C1 segment of cervical spinal cord (tissue), 14 donors: ENCODE measurements at places on chromosomes 11 and 22.

DNA sequence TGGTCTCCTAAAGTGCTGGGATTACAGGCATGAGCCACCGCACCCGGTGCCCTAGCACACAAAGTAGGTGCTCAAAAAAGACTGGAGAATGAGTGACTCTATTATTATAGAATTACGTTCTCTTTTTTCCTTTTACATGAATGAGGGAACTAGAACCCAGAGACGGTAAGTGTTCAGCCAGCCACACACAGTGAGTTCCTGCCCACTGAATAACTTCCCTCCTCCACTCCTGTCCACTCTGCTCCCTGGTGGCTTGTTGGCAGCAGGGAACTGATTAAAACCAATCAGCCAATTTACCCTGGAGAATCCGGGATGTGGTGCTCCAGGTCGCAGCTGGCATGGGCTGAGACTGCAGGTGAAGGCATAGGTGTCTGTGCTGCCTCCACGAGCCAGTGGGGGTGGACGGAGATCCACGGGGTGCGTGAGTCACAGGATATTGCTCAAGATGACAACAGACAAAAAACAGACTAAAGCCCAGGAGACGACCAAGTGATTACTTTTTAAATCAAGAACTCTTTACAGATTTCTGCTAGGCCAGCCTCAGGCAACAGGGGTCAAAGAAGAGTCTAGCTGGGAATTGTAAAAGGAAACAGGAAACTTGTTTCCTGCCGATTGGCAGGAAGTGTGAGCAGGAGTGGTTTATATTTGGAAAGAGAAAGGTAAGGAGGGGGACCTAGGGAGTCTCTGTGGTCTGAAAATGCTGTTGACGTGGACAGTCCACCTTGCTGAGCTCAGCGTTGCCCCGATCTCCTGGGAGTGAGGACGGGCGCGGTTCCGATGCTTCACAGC, 95.2 kb upstream of the TP53I11 start:
- DNase-seq: no peak

- DNase-seq: no peak
Measured at GRCh38 chr11:31764261-31764660, 46.9 kb downstream of the PAX6 start.

- no peak for DNase-seq
Measured at GRCh38 chr11:58771458-58771855, 39.7 kb upstream of the GLYAT start.

- no peak for DNase-seq
Measured at GRCh38 chr11:76280151-76280881, 74.0 kb upstream of the WNT11 start.

DNA sequence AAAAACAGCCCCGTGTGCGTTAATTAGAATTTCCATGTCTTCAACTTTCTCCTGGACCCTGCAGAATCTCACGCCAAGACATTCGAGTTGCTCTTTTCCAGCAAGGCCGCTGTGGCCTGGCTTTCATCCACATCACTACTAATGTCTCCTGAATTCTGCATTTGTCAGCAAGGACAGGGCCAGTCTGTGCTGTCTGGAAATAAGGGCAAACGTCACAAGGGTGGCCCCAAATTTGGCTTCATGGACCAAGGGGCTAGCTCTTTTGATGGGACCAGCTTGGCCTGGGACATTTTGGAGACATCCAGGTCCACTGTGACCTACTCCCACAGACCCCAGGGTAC, 33.4 kb downstream of the KCNQ1OT1 start:
- no peak for DNase-seq

- DNase-seq: no peak
Measured at GRCh38 chr22:41360126-41360525, 21.6 kb upstream of the TEF start.

DNA sequence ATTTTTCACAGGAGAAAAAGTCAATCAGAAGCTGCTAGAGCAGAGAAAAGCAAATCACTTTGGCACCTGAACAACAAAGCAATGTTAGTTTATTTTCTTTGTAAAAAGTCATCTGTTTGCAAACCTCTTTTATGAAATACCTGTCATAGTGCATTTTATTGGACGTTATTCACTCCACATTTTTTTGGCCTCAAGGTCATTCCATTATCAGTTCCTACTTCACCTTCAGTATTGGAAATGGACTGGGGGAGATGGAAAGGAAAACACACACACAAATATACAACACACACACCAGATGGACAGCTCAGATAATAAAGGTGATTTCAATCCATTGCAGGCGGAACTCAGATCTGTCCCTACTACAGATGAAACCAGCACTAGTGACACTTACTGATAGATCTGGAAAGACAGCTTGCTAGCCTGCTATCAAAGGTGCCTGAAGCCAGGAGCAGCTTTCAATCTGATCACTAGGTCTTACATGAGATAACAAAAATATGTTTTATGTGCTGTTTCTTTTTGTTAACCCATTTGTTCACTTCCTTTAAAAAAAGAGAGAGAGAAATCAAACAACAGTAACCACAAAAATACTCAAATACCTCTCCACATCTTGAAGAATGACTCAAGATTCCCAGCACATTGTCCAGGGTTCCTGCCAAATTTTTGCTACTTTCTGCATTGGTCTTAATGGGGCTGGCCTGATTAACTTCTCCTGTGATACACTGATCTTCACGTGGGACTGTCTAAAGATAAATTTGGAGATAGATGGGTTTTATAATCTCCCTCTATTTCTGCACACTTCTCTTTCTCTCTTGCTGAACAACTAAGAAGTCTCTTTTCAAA, 844.3 kb upstream of the TENM4 start:
- DNase-seq: no peak

- DNase-seq: no peak
Measured at GRCh38 chr11:128522943-128523518, 64.3 kb downstream of the ETS1 start.

GRCh38 chr11:26992031-26992541, 1.8 kb upstream of the FIBIN start:
- no peak for DNase-seq

- DNase-seq: no peak
Measured at GRCh38 chr11:95660038-95660437, 129.5 kb downstream of the FAM76B start.

DNA sequence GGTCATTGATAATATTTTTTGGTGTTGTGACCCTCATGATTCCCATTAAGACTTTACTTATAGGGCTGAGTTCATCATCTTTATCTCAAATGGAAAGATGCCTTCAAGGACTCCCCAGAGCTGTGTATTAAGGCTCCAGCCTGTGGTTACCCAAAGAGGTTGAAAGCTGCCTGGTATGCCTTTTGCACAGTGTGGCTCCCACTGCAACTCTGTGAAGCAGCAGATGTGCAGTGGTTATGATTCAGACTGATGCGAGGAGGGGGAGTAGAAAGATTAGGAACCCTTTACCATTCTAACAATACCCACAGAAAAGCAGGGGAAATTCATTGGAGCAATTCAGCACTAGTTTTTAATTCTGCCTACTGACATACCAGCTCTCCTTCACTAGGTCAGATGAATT, 560.0 kb downstream of the INSC start:
- DNase-seq: no peak

GRCh38 chr11:116421529-116422185, 351.1 kb downstream of the BUD13 start:
- DNase-seq: no peak

DNA sequence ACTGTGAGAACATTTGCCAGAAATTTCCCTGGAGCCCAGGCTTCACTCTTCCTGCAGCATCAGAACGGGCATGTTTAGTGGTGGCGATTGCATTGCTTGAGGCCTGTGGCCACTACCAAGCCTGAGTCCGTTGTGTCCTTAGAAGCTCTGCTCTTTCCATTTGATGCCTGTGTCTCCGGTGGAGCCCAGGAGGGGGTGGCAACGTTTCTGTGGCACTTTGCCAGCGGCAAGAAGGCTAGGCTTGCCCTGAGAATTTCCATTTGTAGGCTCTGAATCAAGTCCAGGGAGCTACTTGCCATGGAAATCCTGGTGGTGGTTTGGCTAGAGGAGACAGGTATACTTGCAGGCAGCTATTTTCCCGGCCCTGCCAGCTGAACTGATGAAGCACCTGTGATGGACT, 47.1 kb downstream of the ADAMTS8 start:
- DNase-seq: no peak

DNA sequence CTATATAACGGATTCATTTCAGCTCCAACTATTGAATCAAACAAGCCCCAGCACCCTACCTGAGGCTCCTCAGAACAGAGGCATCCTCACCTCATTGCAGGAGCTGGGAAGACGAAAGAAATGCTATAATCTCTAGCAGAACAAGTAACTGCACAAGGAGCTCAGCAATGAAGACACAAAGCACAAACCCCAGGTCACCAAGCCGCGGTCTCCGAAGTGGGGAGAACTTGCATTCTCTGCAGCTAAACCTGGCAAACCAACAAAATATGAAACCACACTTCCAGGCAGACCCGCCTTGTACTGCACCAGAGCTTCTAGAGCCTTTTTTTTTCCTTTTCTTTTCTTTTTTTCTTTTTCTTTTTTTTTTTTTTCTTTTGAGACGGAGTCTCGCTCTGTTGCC, 21.8 kb upstream of the CD5 start:
- no peak for DNase-seq

DNA sequence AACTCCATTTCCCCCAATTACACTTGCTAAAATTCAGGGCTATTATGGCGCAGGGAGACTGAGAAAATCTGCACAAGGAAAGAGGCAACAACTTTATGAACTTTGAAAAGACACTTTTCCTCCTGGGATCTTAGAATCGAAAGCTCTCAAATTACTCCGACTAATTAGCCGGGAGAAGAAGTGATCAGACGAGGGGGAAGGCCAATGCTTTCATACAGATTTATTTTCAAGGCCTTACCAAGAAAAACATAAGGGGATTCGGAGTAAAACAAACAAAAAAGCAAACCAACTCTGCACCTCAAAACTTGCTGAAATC, 1.6 kb downstream of the PAX6 start:
- no peak for DNase-seq

DNA sequence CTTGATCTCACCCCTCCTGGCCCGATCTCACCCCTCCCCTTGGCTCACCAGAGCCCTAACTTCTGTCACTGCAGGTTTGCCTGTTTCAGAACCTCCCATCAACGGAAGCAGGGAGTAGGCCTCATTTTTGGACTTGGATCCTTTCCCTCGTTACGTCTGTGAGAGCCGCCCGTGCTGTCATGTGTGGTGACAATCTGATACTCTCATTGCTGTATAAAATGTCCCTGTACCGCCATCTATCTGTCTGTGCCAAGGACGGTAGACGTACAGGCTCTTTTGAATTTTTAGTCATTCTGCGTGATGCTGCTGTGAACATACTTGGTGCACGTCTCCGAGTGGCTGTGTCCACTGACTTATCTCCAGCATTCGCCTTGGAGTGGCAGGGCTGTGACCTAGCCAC, 1163.1 kb downstream of the BRD1 start:
- no peak for DNase-seq

- DNase-seq: no peak
Measured at GRCh38 chr11:61833471-61833870, 5.4 kb downstream of the FADS2 start.

GRCh38 chr11:19258641-19259230, 18.0 kb upstream of the E2F8 start:
- no peak for DNase-seq

- no peak for DNase-seq
Measured at GRCh38 chr22:27903805-27904473, 15.1 kb downstream of the PITPNB start.

GRCh38 chr22:42297778-42298177, 27.3 kb upstream of the TCF20 start:
- no peak for DNase-seq

- DNase-seq: no peak
Measured at GRCh38 chr11:100908746-100909145, 220.9 kb downstream of the PGR start.

DNA sequence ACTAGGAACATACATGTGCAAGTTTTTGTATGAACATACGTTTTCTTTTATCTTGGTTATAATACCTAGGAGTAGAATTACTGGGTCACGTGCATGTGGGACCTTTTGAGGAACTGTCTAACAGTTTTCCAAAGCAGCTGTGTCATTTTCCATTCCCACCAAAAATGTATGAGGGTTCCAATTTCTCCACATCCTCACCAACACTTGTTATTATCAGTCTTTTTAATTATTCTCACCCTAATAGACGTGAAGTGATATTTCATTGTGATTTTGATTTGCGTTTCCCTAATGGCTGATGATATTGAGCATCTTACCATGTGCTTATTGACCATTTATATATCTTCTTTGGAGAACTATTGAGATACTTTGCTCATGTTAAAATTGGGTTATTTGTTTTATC, 162.1 kb downstream of the CHST1 start:
- no peak for DNase-seq

DNA sequence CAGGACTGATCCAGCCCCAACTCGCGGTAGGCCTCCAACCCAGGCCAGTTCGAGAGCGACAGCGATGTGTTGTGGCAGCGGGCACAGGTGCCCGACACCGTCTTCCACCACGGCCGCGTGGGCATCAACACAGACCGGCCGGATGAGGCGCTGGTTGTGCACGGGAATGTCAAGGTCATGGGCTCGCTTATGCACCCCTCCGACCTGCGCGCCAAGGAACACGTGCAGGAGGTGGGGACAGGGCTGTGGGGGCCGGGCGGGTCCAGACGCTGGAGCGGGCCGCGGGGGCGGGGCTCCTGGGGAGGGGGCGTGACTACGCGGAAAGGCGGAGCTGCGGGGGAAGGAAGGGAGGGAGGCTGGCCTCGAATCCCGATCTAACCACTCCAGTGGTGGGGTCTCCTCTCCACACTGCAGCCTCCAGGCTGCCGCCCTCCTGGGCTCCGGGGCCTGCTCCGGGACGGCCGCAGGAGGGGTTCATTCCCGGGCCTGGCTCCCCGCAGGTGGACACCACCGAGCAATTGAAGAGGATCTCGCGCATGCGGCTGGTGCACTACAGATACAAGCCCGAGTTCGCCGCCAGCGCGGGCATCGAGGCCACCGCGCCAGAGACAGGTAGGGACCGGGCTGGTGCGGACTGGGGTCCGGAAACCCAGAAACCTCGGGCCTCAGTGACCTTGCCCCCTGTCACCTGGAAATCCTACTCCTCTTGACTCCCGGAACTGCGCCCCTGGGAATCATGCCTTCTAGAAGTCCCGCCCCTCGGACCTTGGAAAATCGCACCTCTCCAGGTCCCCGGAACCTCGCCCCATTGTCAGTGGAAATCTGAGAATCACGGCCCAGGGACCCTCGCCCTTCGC, 14.9 kb downstream of the TMEM258 start:
- DNase-seq: no peak

GRCh38 chr11:35142481-35143075, 3.6 kb downstream of the CD44 start:
- no peak for DNase-seq

DNA sequence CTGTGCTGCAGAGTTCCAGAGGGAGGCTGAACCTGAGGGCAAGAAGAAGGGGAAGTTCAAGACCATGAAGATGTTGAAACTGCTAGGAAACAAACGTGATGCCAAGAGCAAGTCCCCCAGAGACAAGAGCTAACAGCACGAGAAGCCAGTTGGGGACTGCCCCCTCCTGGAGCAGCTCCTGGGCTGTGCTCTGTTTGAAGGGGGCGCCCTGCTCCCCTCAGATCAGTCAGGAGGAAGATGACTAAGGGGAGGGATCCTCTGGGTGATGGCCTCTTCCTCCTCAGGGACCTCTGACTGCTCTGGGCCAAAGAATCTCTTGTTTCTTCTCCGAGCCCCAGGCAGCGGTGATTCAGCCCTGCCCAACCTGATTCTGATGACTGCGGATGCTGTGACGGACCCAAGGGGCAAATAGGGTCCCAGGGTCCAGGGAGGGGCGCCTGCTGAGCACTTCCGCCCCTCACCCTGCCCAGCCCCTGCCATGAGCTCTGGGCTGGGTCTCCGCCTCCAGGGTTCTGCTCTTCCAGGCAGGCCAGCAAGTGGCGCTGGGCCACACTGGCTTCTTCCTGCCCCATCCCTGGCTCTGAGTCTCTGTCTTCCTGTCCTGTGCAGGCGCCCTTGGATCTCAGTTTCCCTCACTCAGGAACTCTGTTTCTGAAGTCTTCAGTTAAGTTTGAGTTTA, 12.6 kb downstream of the C22orf23 start:
- DNase-seq: no peak
